Activated T-cell treated with anti-CD3 and anti-CD28 coated beads, Interleukin-2, amount 50 U/mL, for 1 hour (primary cell): ENCODE measurements at places on chromosomes 16 and 17.
A peak's percentile ranks its signal among the peaks of the same experiment; 100 is the strongest.

GRCh38 chr16:2467528-2468232, 3.4 kb upstream of the NTN3 start:
- DNase-seq, result no peak

- no peak for DNase-seq
These were observed 269.5 kb upstream of the FOXF1 start for GRCh38 chr16:86240716-86241363.

- no peak for DNase-seq
These were observed 115.3 kb upstream of the HLF start for GRCh38 chr17:55149485-55149884.

GRCh38 chr16:69691980-69692911, 34.1 kb downstream of the NQO1 start:
- DNase-seq, result no peak

GRCh38 chr17:66690166-66690565, 144.8 kb upstream of the CACNG5 start:
- DNase-seq, result no peak

- no peak for DNase-seq
These were observed 14.7 kb downstream of the SLC52A1 start for GRCh38 chr17:5020502-5021023.

DNA sequence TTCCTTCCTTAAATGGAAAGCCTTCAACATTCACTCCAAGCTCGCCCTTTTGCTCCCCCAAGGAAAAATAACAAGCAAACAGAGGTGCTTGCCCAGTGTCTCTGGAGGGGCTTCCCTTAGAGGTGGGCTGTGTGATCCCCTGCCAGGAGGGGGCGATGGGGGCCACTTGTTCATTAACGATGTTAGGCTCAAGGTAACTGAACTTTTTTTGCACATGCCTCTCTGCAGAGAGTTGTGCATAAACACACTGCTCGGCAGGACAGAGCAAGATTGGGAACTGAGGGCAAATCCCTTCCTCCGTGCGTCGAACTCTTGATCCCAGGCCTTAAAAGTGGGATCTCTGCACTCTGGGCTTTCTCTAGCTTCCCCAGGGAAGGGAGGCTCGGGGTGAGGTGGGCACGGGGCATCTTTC, 15.5 kb upstream of the NAGLU start:
- DNase-seq, result peak; percentile 36

DNA sequence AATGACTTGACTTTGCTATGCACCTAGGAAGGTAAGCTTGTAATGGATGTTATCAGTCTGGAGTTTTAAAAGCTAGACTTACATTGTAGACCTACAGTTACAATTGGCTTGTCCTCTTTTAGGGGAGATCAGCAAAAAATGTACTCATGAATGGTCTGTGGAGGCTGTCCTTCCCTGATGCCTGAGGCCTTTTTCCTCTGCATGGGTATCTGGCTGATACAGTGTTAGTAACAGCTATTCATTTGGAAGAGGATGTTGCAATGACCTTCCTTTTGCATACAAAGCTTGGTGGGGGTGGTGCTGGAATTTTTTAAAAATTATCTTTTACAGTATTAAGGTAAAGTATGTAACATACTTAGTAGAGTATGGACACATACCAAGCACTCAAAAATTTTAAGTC, 525.5 kb downstream of the KIF2B start:
- no peak for DNase-seq

DNA sequence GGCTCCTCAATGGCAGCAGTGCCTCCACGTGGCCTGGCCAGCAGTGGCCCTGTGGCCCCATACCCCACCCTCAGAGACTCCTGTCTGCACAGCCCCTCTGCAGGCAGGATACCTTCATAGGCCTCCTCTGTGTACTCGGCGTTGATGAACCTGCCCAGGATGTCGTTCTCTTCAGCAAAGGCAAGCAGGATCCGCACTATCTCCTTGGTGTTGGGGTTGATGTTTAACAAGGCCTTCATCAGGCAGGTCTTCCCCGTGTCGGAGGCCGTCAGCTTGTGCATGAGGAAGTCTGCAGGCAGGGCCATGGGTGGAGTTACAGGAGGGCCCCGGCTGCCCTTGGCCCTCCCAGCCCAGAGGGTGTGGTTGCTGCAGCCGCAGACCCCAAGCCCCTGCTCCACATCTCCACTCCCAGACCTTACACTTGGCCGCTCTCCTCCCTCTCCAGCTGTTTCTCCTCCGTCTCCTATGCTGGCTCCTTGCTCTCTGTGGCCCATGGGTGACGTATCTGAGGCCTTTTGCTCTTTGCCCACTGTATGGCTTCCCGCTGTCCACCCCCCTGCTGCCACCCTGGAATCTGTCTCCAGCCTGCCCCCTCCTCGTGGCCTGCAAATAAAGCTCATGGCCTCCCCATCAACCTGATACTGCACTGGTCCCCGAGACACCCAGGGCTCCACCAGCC, 15.1 kb downstream of the TRPV3 start:
- no peak for DNase-seq

GRCh38 chr17:76404256-76404655, 19.8 kb downstream of the SPHK1 start:
- DNase-seq, result no peak

GRCh38 chr16:79589601-79590102, 10.9 kb downstream of the MAF start:
- no peak for DNase-seq

- DNase-seq, result no peak
These were observed 30.8 kb downstream of the B9D1 start for GRCh38 chr17:19331543-19332245.

DNA sequence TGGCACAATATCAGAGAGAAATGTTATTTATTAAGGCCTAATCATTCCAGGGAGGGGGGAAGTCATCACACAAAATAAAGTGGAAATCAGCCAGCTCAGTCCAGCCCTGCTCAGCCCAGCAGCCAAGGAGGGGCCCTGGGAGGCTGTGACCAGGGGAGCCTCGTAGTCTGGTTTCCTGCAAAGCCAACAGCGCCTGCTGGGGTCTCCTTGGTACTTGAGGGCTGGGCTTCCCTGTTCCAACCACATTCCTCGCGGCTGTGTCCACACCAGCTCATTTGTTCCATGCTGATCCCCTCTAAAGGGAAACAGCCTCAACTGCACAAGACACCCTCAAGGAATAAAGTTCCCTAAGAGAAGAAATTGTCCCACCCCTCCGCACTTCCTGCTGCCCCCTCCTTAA, 154.0 kb downstream of the TMEM132E start:
- no peak for DNase-seq

GRCh38 chr16:46607529-46607928, 13.7 kb downstream of the SHCBP1 start:
- DNase-seq, result no peak

- DNase-seq, result peak; percentile 63
These were observed 2.3 kb upstream of the NT5M start for GRCh38 chr17:17300624-17301568.

GRCh38 chr16:86893506-86893905, 315.2 kb downstream of the FOXL1 start:
- DNase-seq, result no peak

DNA sequence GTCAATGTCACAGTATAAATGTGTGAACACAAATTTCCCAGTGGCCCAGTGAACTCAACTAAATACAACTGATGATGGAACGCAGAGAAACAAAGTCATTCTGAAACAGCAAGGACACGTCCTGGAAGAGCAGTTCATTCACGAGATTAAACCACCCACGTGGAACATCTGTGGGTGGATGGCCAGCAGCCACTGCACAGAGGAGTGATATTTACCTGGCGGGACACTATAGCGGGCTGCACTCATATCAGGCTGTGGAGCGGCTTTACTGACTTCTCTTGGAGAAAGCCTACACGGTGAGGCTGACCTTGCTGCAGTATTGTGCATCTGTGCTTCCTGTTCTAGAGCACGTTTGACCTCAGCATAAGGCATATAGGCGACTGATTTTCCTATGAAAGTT, 87.3 kb downstream of the TTC19 start:
- DNase-seq, result no peak

DNA sequence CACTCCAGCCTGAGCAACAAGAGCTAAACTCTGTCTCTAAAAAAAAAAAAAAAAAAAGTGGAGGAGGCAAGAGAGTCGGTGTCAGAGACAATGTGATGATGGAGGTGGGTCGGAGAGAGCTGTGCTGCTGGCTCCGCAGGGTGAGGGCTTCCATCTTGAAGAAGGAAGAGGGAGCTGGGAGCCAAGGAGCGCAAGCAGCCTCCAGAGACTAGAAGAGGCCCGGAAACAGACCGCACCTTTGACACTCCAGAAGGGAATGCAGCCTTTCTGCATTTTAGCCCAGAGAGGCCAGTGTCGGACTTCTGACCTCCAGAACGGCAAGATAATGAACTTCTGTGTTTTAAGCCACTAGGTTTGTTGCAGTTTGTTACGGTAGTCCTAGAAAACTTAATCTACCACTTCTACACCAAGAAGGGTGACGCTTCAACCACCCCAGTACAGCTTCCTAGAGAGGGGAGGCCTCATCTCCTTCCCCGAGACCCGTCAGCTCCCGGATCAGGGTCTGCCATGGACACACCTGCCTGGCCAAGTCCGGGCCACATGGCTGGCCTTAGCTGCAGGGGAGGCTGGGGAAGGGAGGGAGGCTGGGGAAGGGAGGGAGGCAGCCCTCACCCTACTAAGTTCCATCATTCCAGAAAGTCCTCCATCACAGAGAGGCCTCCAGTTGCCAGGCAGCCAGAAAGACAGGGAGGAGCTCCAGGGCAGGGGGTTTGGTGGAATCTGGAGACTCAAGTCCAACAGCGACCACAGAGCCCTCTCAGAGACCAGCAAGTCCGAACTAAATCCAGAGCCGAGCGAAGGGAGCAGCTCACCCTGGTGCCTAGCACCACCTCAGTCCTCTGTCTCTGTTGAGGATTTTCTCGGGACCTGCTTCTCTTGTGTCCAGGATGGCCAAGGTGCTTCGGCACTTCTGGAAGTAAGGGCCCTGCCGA, 13.2 kb upstream of the RBFOX3 start:
- peak; percentile 9 for DNase-seq

- no peak for DNase-seq
These were observed 230.1 kb downstream of the SLC39A11 start for GRCh38 chr17:72862276-72862999.

- no peak for DNase-seq
These were observed 10.6 kb downstream of the MBTPS1 start for GRCh38 chr16:84105948-84106740.

GRCh38 chr17:20202141-20202621, 193.0 kb downstream of the SPECC1 start:
- no peak for DNase-seq

DNA sequence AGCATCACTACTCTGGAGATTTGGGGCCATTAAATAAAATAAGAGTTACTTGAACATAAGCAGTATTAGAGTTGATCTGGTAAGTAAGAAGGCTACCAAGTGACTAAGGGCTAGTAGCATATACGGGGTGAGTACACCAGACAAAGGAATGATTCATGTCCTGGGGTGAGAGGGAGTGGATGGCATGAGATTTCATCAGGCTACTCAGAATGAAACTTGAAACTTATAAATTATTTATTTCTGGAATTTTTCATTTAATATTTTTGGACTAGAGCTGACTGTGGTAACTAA, 2.3 kb downstream of the SLFN5 start:
- no peak for DNase-seq

DNA sequence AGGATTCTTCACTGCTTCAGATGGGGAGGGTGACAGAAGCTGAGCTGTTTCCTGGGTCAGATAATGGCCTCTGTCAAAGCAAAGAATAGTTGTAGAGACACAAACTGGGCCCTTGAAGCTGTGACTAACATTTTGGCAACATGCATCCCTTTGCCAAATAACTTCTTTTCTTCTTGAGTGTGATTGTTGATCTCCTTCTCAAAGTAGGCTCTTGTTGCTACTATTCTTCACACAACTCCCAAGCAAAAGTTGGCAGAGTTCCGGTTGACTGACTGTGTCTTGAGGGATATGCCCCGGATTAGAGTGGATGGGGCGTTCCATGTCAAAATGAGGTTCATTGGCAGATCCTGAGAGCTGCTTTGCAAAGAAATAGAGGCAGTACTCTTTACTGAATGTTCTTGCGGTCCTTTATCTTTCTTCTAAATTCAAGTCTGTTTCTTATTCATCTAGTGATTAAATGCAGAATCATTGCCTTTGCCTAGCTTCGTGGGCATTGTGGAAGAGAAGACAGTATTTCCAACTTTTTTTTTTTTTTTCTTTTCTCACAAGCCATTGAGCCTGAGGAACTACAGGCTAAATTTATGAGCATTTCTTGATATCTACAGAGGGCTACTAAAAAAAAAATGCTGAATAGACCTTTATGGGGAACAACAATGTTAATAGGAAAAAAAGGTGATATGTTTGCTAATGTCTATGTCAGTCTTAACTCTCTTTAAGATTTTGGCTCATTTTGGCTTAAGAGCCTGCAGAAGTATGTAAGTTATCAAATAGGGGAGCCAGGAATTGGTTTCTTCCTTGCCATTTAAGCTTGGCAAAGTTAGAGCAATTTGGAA, 5.8 kb downstream of the WIPF2 start:
- no peak for DNase-seq

- DNase-seq, result no peak
These were observed 549.9 kb upstream of the CDH5 start for GRCh38 chr16:65816556-65816955.

GRCh38 chr16:12425134-12425941, 378.3 kb downstream of the CPPED1 start:
- DNase-seq, result no peak

DNA sequence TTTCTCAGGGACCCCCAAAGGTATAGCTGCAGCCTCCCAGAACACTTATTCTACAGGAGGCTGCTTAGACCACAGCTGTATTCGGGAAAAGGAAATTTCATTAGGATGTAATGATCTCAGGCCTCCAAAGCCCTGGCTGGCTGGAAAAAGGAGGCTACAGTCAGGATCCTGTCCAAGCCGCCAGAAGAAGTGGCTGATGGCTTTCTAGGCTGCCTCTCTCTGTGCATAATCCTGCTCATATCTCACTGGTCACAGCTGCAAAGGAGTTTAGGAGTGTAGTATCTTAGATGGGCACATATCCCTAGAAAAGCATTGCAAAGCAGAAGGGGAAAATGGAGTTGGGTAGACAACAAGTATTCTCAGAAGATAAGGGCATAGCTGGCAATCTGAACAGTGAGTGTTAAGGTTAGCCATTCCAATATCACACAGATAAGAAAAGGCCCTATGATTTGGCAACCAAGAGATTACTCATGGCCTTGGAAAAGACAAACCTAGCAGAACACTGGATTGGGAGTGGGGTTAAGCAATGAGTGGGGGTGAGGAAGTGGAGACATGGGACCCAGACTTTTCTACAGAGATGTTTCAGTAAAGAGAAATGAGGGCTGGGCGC, 26.0 kb upstream of the PRKCA start:
- no peak for DNase-seq

GRCh38 chr16:89912143-89912542, 6.5 kb upstream of the MC1R start:
- DNase-seq, result no peak

GRCh38 chr17:79741751-79742588, 11.2 kb downstream of the ENPP7 start:
- DNase-seq, result peak; percentile 83

DNA sequence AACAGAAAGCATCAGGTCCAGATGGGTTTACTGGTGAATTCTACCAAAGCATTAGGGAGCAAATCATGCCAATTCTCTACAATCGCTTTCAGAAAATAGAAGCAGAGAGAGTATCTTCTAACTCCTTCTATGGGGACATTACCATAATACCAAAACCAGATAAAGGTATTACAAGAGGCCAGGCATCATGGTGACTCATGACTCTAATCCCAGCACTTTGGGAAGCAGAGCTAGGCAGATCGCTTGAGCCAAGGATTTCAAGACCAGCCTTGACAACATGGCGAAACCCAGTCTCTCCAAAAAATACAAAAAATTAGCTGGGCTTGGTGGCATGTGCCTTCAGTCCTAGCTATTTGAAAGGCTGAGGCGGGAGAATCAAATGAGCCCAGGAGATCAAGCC, 23.0 kb downstream of the HBQ1 start:
- DNase-seq, result no peak
